Endothelial cell (in vitro differentiated cells): ENCODE measurements at places on chromosomes 6 and 20. TPM values are rescaled to one million over a fixed set of nuclear protein-coding genes. Genes with fewer than 3 reads are reported as not detected.
A peak's percentile ranks its signal among the peaks of the same experiment; 100 is the strongest.

Gene CNKSR3
- total RNA-seq = 9.7 TPM

Gene MUC22
- total RNA-seq = not detected

Gene RTF2
- total RNA-seq = 79.9 TPM

Gene LPIN3
- 20.1 TPM for total RNA-seq

Gene POPDC3
- total RNA-seq = 5.2 TPM

Gene ESR1
- 0.05 TPM for total RNA-seq

Gene HLA-DOB
- not detected for total RNA-seq

GRCh38 chr6:43779852-43780236 lies 9.8 kb downstream of the VEGFA start:
- no peak overlapping the region for H3K27ac ChIP-seq
- peaks cover 2% of the 10 kb centered on the region for H3K27me3 ChIP-seq
- no peak for DNase-seq
- H3K4me1 ChIP-seq = peaks cover 5% of the 10 kb centered on the region

- H3K27me3 ChIP-seq = peaks cover 3% of the 10 kb centered on the region
- peak; percentile 76 for DNase-seq
- H3K27ac ChIP-seq = no peak overlapping the region
- no peak overlapping the region for H3K4me3 ChIP-seq
Observed at GRCh38 chr6:39361657-39362486, 39.4 kb upstream of the KCNK16 start.

GRCh38 chr6:4270001-4270400 lies 134.6 kb upstream of the ECI2 start:
- H3K27me3 ChIP-seq = peaks cover 2% of the 10 kb centered on the region
- no peak for DNase-seq
- H3K36me3 ChIP-seq = peaks cover 11% of the 10 kb centered on the region
- H3K27ac ChIP-seq = no peak overlapping the region
- no peaks in the 10 kb centered on the region for H3K4me1 ChIP-seq

GRCh38 chr20:38344107-38344701 lies 2.1 kb upstream of the LBP start:
- no peaks in the 10 kb centered on the region for H3K4me1 ChIP-seq
- DNase-seq = no peak
- no peaks in the 10 kb centered on the region for H3K27me3 ChIP-seq
- no peak overlapping the region for H3K27ac ChIP-seq
- H3K4me3 ChIP-seq = no peak overlapping the region

DNA sequence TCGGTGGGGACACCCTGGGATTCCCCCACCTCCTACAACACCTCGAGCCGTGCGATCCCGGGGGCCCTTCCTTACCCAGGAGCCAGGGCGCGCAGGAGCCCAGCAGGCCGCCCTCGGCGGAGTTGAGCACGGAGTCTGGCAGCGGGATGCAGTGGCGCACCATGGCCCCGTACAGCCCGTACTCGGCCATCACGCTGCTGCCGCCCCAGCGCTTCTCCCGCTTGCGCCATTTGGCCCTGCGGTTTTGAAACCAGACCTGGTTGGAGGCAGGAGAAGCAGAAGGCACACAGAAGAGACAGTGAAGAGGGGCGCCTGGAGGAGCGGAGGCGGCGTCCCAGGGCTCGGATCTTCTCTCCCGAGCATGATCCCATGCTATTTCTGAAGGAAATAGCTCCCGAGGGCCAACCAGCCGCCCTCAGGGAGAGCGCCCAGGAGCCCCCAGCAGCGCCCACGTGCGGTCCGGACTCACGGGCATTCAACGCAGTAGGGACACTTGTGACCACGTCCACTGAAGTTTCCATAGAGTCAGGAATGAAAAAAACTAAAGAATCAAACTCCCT lies 4.3 kb downstream of the VSX1 start:
- H3K36me3 ChIP-seq = no peaks in the 10 kb centered on the region
- no peak overlapping the region for H3K27ac ChIP-seq
- peaks cover 15% of the 10 kb centered on the region for H3K27me3 ChIP-seq

GRCh38 chr6:114216789-114217467 lies 125.9 kb downstream of the HS3ST5 start:
- DNase-seq = no peak
- no peak overlapping the region for H3K27ac ChIP-seq
- H3K27me3 ChIP-seq = no peaks in the 10 kb centered on the region
- no peaks in the 10 kb centered on the region for H3K4me1 ChIP-seq

- H3K27ac ChIP-seq = no peak overlapping the region
- no peaks in the 10 kb centered on the region for H3K36me3 ChIP-seq
- peaks cover 3% of the 10 kb centered on the region for H3K27me3 ChIP-seq
- no peak for DNase-seq
- no peaks in the 10 kb centered on the region for H3K4me1 ChIP-seq
Observed at GRCh38 chr6:139640448-139640847, 266.0 kb upstream of the CITED2 start.

- H3K36me3 ChIP-seq = peaks cover 7% of the 10 kb centered on the region
- H3K4me1 ChIP-seq = peaks cover 37% of the 10 kb centered on the region
- H3K27me3 ChIP-seq = peaks cover 19% of the 10 kb centered on the region
- H3K27ac ChIP-seq = peak overlapping the region; percentile 98
- peak; percentile 97 for DNase-seq
Observed at GRCh38 chr20:23050847-23051627, 1.6 kb upstream of the THBD start.

GRCh38 chr6:111972745-111973117 lies 81.2 kb upstream of the CCN6 start:
- peak overlapping the region; percentile 4 for H3K27ac ChIP-seq
- H3K27me3 ChIP-seq = peaks cover 2% of the 10 kb centered on the region
- H3K36me3 ChIP-seq = no peaks in the 10 kb centered on the region
- no peak for DNase-seq
- peaks cover 10% of the 10 kb centered on the region for H3K4me1 ChIP-seq

DNA sequence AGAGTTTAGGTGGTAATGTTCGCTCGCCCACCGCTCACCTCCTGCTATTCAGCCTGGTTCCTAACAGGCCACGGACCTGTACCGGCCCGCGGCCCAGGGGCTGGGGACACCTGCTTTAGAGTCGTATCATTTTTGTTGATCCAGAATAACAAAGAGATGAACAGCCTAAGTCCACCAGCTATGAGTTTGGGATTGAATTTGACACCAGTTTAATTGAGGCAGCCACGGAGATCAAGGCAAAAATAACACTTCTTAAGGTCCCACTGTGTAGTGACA lies 108.5 kb downstream of the TSHZ2 start:
- no peaks in the 10 kb centered on the region for H3K36me3 ChIP-seq
- H3K27ac ChIP-seq = peak overlapping the region; percentile 88
- H3K4me1 ChIP-seq = peaks cover 19% of the 10 kb centered on the region
- no peak for DNase-seq
- peaks cover 4% of the 10 kb centered on the region for H3K27me3 ChIP-seq

- no peak overlapping the region for H3K4me3 ChIP-seq
- peaks cover 6% of the 10 kb centered on the region for H3K4me1 ChIP-seq
- no peaks in the 10 kb centered on the region for H3K36me3 ChIP-seq
- no peak overlapping the region for H3K27ac ChIP-seq
- no peak for DNase-seq
Observed at GRCh38 chr6:131173680-131174079, 38.4 kb downstream of the AKAP7 start.

GRCh38 chr6:93104195-93104817 lies 315.1 kb downstream of the EPHA7 start:
- H3K27me3 ChIP-seq = no peaks in the 10 kb centered on the region
- H3K27ac ChIP-seq = no peak overlapping the region
- no peaks in the 10 kb centered on the region for H3K36me3 ChIP-seq
- H3K4me3 ChIP-seq = no peak overlapping the region

DNA sequence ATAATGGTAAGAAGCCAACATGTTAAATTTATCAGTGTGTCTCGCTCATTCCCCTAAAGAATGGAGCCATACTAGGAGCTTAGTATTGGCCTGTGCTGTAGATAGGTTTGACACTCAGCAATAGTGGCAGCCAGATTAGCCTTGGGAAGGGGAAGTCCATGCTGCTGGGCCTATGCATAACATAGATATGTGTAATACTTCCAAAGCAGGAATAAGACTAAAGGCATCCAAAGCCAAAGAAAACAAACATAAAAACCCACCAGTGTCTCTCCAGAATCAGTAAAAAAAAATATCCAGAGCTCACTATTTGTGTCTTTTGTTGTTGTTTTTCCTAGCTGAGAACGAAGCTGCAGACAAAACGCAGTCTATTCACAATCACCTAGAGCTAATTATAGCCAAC lies 104.2 kb upstream of the STXBP5 start:
- peaks cover 11% of the 10 kb centered on the region for H3K4me1 ChIP-seq
- peaks cover 2% of the 10 kb centered on the region for H3K27me3 ChIP-seq
- no peak for DNase-seq
- no peak overlapping the region for H3K4me3 ChIP-seq
- no peaks in the 10 kb centered on the region for H3K36me3 ChIP-seq

DNA sequence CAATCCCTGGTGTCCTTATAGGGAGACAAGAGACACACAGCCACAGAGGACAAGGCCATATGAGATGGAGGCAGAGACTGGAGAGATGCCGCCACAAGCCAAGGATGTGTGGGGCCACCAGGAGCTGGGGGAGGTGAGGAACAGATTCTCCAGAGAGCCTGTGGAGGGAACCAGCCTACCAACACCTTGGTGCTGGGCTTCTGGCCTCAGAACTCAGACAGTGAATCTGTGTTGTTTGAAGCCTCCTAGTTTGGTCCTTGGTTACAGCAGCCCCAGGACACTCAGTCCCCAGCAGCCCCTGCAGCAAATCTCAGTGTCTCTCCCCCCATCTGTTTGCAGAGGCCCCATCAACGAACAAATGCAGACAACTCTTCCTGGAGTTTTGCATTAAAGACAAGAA lies 73.2 kb upstream of the BHLHE23 start:
- DNase-seq = no peak
- H3K4me3 ChIP-seq = no peak overlapping the region
- H3K36me3 ChIP-seq = peaks cover 4% of the 10 kb centered on the region
- peaks cover 5% of the 10 kb centered on the region for H3K27me3 ChIP-seq

- H3K36me3 ChIP-seq = no peaks in the 10 kb centered on the region
- peaks cover 39% of the 10 kb centered on the region for H3K4me1 ChIP-seq
- H3K27me3 ChIP-seq = peaks cover 12% of the 10 kb centered on the region
- no peak overlapping the region for H3K27ac ChIP-seq
Observed at GRCh38 chr6:42043787-42044475, 6.4 kb upstream of the TAF8 start.

DNA sequence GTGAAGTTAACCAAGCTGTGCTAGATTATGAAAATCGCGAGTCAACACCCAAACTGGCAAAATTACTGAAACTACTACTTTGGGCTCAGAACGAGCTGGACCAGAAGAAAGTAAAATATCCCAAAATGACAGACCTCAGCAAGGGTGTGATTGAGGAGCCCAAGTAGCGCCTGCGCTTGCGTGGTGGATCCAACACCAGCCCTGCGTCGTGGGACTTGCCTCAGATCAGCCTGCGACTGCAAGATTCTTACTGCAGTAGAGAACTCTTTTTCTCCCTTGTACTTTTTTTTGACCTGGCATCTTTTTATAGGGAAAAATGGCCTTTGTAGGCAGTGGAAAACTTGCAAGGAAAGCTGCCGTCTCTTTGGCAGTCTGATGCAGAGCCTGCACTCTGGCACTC lies 6.8 kb downstream of the GID8 start:
- H3K27me3 ChIP-seq = peaks cover 3% of the 10 kb centered on the region
- H3K27ac ChIP-seq = no peak overlapping the region

DNA sequence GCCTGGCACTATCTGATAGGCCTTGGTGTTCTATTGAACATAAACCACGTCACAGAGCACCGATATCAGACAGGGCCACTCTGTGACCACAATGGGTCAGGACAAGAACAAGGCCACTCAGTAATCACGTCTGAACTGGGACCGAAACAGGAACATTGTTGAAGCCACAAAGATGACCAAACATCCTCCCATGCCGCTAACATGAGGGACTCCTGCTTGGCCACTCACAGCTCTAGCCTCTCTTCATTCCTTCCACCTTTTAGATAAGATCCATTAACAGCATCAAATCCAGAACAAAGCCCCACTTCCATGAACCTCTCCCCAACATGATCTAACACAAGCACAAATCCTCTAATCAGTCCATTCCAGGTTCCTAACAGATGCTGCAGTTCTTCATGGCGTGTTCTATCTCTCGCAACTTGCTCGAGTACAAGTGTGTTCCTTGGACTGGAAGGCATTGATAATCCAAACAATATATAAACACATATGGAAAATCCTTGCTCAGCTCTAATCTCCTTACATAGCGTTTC lies 7.4 kb downstream of the SIRT5 start:
- H3K27ac ChIP-seq = no peak overlapping the region
- H3K4me3 ChIP-seq = peak overlapping the region; percentile 14
- no peaks in the 10 kb centered on the region for H3K27me3 ChIP-seq

GRCh38 chr6:147166360-147166944 lies 37.8 kb upstream of the STXBP5 start:
- peaks cover 2% of the 10 kb centered on the region for H3K27me3 ChIP-seq
- H3K36me3 ChIP-seq = peaks cover 7% of the 10 kb centered on the region
- DNase-seq = peak; percentile 7
- H3K4me3 ChIP-seq = no peak overlapping the region
- peak overlapping the region; percentile 70 for H3K27ac ChIP-seq

- H3K4me1 ChIP-seq = peaks cover 8% of the 10 kb centered on the region
- DNase-seq = no peak
- no peak overlapping the region for H3K27ac ChIP-seq
- no peaks in the 10 kb centered on the region for H3K36me3 ChIP-seq
- no peaks in the 10 kb centered on the region for H3K27me3 ChIP-seq
Observed at GRCh38 chr20:15461938-15462337, 1111.3 kb downstream of the KIF16B start.

- H3K36me3 ChIP-seq = peaks cover 3% of the 10 kb centered on the region
- DNase-seq = no peak
- peaks cover 2% of the 10 kb centered on the region for H3K27me3 ChIP-seq
- H3K4me1 ChIP-seq = no peaks in the 10 kb centered on the region
Observed at GRCh38 chr6:62612471-62612870, 326.4 kb upstream of the KHDRBS2 start.

- H3K27ac ChIP-seq = peak overlapping the region; percentile 61
- DNase-seq = no peak
- peaks cover 18% of the 10 kb centered on the region for H3K4me1 ChIP-seq
- H3K36me3 ChIP-seq = peaks cover 27% of the 10 kb centered on the region
- peak overlapping the region; percentile 62 for H3K4me3 ChIP-seq
Observed at GRCh38 chr20:57397693-57398108, 6.5 kb downstream of the RBM38 start.

DNA sequence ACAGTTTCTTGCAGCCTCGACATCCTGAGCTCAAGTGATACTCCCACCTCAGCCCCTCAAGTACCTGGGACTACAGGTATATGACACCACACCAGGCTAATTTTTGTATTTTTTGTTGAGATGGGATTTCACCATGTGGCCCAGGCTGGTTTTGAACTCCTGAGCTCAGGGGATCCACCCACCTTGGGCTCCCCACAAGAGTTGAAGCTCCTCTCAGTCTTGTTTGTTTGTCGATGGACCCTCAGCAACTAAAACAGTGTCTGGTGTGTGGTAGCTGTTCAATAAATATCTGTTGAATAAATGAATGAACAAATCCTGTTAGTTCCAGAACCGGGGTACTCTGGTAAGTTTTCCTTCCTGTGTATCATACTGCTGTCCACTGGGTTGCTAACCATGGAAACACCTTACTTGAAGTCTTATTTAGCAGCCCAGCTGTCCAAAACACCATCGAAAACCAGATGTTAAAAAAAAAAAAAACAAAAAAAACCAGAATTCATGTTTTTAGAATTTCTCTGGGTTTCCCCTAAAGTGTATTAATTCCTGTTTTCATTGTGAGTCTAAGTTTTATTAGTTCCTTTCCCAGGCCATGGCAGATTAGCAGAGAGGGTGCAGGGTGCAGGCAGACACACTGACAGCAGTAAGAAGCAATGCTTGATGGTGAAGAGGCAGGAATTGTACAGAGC lies 7.8 kb upstream of the EZR start:
- peak overlapping the region; percentile 81 for H3K27ac ChIP-seq
- peaks cover 3% of the 10 kb centered on the region for H3K27me3 ChIP-seq
- no peaks in the 10 kb centered on the region for H3K36me3 ChIP-seq
- H3K4me1 ChIP-seq = peaks cover 16% of the 10 kb centered on the region

GRCh38 chr6:169035385-169036240 lies 218.0 kb downstream of the THBS2 start:
- no peaks in the 10 kb centered on the region for H3K4me1 ChIP-seq
- no peak overlapping the region for H3K4me3 ChIP-seq
- H3K27ac ChIP-seq = no peak overlapping the region
